Spinal cord (tissue), 10 donors: ENCODE measurements at places on chromosomes 11 and 22. TPM values are rescaled to one million over a fixed set of nuclear protein-coding genes. Genes with fewer than 3 reads are reported as not detected.

Gene KRTAP5-9
- polyA plus RNA-seq: 0.71 TPM

Gene MGAT3
- polyA plus RNA-seq: 71.7 TPM

Gene GAB4
- 0.25 TPM for polyA plus RNA-seq

Gene MN1
- 26.1 TPM for polyA plus RNA-seq

Gene NPAS4
- polyA plus RNA-seq: 0.44 TPM

Gene VPREB1
- polyA plus RNA-seq: not detected

Gene ZW10
- 11.4 TPM for polyA plus RNA-seq

Gene RIC3
- polyA plus RNA-seq: 52.4 TPM

Gene GLYAT
- 0.59 TPM for polyA plus RNA-seq

Gene SAA2
- polyA plus RNA-seq: 0.39 TPM

Gene CHRM4
- 6.5 TPM for polyA plus RNA-seq

Gene ALDH3B2
- not detected for polyA plus RNA-seq

Gene BEST1
- polyA plus RNA-seq: 21.0 TPM

Gene MMP13
- 0.08 TPM for polyA plus RNA-seq

Gene SLC22A6
- 12.2 TPM for polyA plus RNA-seq

Gene FREY1
- polyA plus RNA-seq: not detected

Gene HORMAD2
- polyA plus RNA-seq: 0.15 TPM

Gene SERHL2
- polyA plus RNA-seq: 12.3 TPM

Gene FERMT3
- 8.2 TPM for polyA plus RNA-seq

Gene ROBO3
- polyA plus RNA-seq: 75.6 TPM

Gene IGF2
- 217 TPM for polyA plus RNA-seq

Gene CCDC15
- polyA plus RNA-seq: 3.1 TPM

Gene TRMU
- polyA plus RNA-seq: 58.2 TPM

Gene NOX4
- polyA plus RNA-seq: 1.7 TPM

Gene POU2F3
- 0.38 TPM for polyA plus RNA-seq

Gene SCN4B
- polyA plus RNA-seq: 30.7 TPM

Gene SEC14L2
- 21.0 TPM for polyA plus RNA-seq

Gene MYBPC3
- 0.15 TPM for polyA plus RNA-seq

Gene OR52A1
- polyA plus RNA-seq: 0.10 TPM
